Dorsolateral prefrontal cortex (tissue), 122 donors: ENCODE measurements at places on chromosomes 7 and 10. TPM values are rescaled to one million over a fixed set of nuclear protein-coding genes. Genes with fewer than 3 reads are reported as not detected.

PLA2G12B gene
- total RNA-seq: not detected

C7orf57 gene
- total RNA-seq: not detected

ATRNL1 gene
- 441 TPM for total RNA-seq

GATA3 gene
- total RNA-seq: not detected

NANOS1 gene
- 3.9 TPM for total RNA-seq
